Eye (tissue), 1 donor: ENCODE measurements at places on chromosomes 1 and 21.

GRCh38 chr21:26505211-26505610 is 67.9 kb downstream of the CYYR1 start:
- DNase-seq = peak; percentile 21

DNA sequence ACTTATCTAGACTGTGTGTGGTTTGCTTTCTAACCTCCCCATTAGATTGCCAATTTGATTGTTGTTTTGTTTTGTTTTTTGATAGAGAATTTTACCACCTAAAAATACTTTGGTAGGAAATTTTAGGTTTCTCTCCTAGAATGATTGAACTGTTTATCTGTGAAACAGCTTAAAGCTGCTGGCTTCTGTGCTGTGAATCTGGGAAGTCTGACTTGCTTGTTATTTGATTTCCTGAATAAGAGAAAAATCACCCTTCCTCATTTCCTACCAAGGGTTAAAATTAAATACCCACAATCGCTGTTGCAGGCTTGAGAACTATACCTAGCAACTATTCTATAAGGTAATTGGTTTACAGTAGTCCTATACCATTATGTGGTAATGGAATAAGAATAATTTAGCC is 198.9 kb upstream of the CACYBP start:
- DNase-seq = no peak

- no peak for DNase-seq
Observed at GRCh38 chr1:38651669-38652068, 207.9 kb downstream of the RRAGC start.

- DNase-seq = no peak
Observed at GRCh38 chr1:82094136-82094535, 293.4 kb downstream of the ADGRL2 start.

DNA sequence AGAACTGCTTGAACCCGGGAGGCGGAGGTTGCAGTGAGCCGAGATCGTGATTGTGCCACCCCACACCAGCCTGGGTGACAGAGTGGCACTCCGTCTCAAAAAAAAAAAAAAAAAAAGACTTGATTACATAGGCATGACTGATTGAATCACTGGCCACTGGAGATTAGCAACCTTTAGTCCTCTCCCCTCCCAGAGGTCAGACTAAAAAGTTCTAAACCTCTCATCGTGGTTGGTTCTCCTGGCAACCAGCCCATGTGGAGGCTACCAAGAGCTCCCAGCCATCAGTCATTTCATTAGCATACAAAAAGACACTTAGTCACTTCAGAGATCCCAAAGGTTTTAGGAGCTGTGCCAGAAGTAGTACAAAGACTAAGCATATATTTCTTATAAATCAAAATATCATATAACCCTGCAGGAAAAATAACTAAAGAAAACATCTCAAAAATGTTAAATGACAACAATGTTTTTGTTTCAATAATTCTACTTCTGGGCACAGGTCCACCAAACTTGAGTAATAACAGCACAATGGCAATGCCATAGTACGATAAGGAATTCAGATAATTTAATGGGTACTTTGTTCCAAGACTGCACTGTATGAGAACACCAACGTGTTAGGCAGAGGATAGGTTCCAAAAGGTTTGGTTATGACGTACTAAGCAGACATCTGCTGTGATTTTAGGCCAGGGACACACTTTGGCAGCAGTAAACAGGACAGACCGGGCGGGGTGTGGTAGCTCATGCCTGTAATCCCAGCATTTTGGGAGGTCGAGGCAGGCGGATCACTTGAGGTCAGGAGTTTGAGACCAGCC is 18.1 kb downstream of the USP48 start:
- peak; percentile 58 for DNase-seq

GRCh38 chr1:201543871-201544642 is 5.1 kb downstream of the NAV1 start:
- DNase-seq = peak; percentile 71

DNA sequence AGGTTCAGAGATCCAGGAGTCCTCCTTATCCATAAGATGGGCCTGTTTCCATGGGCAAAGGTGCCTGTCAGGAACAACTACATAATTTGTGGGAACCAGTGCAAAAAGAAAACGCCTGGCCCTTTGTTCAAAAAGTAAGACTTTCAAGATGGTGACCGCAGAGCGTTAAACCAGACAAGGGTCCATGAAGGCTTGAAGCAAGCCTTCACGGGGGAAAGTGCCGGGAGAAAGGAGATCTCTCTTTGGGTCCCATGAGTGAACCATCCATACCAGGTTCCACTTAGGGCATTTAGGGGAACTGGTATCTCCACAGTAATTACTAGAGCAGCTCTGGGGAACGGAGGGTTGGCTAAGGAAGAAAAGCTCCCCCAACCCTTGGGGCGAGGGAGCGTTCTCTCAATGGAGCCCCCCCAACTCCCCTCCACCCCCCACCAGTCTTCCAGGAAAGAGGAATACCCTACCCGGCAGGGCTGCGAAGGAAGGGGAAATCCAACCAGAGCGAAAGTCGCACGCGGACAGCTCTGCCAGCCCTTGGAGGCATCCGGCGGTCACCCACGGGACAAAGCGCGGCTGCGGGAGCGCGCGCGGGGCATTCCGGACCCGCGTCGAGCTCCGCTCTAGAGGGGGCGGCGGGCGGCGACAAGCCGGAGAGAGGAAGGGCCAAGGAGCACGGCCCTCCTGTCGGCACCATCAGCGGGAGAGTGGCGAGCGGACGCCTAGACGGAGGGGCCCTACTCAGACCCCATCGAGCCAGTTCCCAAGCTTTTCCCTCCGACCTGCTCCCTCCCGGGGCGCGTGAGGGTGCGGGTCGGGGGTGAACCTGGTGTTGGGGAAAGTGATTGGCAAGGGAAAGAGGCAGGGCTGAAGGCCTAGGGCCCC is 687 bp upstream of the RASSF5 start:
- peak; percentile 50 for DNase-seq

DNA sequence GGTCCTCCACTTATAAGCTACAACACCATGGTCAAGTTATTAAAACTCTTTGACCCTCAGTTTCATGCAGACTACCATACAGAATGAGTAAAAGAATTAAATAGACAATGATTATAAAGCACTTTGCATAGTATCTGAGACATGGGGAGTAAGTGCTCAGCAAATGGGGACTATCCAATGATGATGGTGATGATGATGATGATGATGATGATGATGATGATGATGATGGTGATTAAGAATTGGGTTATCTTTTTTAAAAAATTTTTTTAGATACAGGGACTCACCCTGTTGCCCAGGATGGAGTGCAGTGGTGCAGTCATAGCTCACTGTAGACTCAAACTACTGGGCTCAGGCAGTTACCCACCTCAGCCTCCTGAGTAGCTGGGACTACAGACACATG is 8.1 kb upstream of the EPS15 start:
- DNase-seq = no peak

- no peak for DNase-seq
Observed at GRCh38 chr21:34570313-34570712, 44.6 kb downstream of the RCAN1 start.

DNA sequence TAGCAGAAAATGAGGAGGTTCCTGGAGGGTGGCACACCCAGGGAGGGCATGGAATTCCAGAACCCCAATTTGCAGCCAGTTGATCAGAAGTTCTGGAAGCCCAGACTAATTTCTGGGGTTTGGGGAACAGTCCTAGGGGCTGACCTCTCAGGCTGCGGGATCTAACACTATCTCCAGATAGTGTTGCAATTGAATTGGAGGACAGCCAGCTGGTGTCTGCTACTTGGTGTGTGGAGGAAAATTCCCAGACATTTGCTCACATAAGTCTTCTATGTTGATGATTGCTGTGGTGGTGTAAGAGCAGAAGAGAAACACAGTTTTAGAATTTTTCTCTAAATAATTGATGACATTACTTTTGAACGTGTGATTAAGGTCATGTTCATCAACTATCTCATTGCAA is 154.3 kb upstream of the RNPC3 start:
- no peak for DNase-seq

DNA sequence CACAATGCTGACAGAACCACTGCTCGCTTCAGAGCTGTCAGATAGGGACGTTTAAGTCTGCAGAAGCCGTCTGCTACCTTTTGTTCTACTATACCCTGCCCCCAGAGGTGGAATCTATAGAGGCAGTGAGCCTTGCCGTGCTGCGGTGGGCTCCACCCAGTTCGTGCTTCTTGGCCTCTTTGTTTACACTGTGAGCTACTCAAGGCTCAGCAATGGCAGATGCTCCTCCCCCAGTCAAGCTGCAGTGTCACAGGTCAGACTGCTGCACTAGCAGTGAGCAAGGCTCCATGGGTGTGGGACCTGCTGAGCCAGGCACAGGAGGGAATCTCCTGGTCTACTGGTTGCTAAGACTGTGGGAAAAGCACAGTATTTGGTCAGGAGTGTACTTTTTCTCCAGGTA is 47.1 kb downstream of the LEPR start:
- peak; percentile 49 for DNase-seq

- no peak for DNase-seq
Observed at GRCh38 chr1:180046674-180047073, 92.1 kb downstream of the CEP350 start.

DNA sequence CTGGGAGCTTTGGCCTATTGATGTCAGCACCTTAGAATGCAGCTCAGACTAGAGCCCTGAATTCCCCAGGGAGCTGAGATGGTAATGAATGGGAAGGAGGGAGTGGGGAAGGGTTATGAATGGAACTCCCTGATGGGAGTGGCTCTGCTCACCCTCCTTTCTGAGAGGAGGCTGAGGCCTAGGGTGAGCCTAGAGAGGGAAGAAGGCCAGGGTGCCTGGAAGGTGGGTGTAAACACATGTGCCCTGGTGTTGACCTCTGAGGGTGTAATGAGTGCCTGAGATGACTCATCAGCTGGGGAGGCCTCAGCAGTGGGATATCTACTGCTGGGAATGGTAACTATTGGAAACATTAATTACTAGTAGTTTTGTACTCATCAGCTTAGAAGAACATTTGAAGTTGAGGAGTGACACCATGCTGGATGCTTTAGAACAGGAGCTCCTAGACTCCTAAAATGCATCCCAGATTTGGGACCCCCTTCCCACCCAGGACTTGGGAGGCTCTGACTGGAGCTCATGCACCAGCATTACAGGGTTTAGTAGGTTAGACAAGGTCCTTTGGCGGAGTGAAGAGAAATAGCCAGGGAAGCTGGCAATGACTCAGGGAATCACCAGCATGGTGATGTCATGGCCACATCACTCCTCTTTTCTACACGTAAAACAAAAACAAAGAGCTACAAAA is 16.0 kb upstream of the PIGV start:
- peak; percentile 52 for DNase-seq

DNA sequence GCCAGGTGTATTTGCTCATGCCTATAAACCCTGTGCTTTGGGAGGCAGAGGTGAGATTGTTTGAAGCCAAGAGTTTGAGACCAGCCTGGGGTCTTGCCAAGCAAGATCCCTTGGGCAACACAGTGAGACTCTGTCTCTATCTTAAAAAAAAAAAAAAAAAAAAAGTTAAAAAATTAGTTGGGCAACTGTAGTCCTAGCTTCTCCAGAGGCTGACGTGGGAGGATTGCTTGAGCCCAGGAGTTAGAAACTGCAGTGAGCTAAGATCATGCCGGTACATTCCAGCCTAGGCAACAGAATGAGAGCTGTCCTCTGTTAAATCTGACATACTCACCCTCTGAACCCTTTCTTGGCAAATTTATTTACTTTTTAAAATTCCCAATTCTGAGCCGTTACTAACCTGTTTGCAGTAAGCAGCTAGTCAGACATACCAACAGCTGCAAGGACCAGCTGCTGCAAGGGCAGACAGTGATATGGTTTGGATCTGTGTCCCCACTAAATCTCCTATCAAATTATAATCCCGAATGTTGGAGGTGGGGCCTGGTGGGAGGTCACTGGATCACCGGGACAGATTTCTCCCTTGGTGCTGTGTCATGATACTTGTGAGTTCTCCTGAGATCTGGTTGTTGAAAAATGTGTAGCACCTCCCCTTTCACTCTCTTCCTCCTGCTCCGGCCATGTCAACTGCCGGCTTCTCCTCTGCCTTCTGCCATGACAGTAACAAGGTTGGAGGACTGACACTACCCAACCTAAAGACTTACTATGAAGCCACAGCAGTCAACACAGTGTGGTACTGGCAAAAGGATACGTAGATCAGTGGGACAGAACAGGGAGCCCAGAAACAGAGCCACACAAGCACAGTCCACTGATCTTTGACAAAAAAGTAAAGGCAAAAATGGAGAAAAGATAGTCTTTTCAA is 10.6 kb downstream of the PARP1 start:
- DNase-seq = no peak

GRCh38 chr1:28565040-28565439 is 12.2 kb downstream of the TRNAU1AP start:
- DNase-seq = no peak

DNA sequence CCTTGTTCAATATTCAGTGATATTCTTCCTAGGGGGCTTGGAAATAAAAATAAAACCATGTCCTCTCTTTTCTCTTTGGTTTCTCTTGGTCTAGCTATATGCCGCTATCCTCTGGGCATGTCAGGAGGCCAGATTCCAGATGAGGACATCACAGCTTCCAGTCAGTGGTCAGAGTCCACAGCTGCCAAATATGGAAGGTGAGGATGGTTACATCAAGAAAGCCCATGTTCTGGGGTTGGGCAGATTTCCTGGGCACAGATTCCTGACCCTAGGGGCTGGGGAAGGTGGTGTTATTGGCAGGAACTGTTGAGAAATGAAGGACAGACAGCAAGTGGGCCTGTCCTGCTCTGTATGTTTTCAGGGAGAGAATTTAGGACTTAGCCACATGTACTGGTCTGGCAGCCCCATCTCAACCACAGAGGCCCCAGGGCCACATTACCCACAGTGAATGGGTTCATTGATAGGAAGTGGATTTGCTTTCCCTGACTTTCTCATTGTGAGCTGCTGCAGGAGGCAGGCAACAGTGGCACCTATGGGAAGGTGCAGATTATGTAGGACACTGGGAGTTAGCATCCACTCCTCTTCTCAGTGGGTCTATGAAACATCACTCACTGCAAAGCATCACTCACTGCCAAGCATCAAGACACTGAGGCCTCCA is 37.4 kb upstream of the HSD17B7 start:
- no peak for DNase-seq

GRCh38 chr1:208010487-208011071 is 99.7 kb upstream of the CD34 start:
- DNase-seq = no peak

DNA sequence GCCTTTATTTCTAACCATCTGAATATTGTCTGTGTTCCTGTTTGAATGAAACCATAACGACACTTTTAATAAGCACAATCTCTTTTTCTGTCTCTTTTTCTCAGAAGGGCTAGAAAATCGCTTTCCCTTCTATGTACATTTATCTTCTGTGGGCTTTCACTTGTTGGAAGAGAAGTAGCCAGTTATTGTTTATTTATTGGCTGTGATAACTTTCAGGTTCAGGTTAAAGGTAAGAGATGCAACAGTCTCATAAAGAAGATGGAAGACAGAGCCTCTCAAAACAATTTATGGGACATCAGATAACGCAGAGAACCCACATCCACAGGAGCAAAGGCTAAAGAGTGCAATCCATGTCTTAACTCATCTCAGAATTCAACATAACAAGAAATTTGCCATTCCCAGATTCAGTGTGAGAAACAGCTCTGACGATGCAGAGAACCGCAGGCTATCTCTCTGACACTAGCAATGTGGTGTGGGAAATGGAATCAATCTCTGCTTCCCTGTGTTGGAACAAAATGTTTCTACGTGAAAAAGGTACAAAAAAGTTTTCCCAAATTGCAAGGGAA is 4.1 kb upstream of the CD244 start:
- no peak for DNase-seq
